ENCODE measurements at places on chromosomes 2 and 18.

DNA sequence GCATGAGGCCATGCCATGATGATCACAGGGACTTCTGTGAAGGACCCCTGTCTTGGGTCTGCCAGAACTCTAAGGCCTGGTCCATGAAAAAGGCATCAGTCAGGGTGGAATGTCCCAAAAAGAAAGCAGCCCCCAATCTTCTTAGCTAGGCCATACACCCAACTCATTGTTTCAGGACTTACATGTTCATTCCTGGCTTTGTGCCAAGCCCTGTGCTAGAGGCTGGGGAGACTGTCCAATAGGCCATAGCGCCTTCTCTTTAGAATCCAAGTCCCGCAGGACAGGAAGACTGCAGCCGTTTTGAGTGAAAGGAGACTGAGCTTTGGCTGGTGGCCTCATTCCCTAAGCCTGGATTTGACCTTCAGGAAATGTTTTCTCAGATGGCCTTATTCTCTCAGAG, 247.3 kb downstream of the PRKCE start:
- no peak for DNase-seq

- DNase-seq = no peak
Measured at GRCh38 chr2:162233197-162233596, 10.0 kb downstream of the FAP start.

DNA sequence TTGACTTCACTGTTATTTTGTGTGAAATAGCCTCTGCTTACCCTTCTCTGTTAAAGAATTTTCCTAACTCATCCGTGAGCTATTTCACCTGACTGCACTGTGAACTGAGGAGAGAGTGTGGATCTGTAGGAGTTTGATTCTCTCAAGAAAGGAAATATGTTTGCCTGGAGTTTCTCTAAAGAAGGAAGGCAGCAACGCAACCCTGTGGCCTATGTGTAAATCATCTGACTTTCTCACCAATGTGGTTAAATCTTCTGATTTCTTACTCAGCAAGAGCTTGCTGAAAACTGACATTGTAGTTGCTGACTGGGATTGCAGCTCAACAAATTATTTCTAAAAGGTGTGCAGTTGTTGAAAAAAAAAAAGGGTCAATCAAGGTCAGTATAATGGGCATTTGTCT, 153.9 kb upstream of the PELI1 start:
- no peak for DNase-seq

GRCh38 chr2:232506709-232507108, 13.5 kb upstream of the PRSS56 start:
- no peak for DNase-seq

DNA sequence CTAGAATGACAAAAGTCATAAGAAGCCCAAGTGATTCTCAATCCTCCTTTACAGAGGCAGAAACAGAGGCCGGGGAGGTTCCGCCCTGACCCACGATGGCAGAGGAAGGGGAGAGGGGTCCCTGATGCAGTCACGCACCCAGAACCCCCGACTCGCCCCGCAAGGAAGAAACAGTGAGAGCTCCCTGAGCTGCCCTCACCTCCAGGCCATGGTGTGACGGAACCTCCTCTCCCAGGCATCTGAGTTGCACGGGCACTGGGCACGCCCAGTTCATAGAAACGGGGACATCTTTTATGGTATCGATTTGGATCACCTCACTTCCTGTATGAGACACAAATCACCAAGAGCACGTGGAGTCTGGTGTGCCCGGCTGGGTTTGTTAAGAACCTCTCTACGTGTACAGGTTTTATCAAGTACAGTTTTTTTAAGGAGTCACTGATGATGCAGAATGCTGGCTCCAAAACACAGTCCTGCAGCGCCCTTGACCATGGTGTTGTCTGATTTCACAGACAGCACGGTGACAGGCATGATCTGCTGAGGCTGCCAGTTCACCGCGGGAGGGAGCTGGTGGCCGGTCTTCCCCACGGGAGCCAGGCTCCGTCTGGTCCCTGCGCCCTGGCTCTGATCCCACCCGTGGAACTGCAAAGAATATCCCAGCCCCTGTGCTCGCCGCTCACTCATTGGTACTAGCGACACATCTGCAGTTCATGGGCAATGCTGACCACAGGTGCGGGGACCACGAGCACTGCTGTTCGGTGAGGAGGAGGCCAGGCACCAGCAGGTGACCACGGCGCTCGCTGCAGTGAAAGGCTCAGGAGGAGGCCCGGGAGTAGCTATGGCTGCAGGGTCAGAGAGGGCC, 35.6 kb downstream of the PXDN start:
- no peak for DNase-seq

DNA sequence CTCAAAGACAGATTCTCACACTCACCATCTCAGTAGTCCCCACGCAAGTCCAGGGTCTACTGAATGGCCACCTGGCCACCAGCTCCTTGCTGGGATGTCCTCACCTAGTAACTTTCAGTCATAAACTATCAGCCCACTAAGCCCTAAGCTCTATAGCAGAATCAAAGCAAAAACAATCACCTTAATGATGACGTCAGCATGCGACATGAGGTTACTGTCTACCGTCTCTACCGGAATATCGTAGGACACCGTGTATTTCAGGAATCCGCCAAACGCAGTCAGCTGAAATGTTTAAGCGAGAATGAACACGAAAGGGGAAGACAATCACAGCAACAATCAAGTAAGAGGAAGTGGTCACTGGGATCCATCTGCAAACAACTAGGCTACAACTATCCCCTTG, 81.8 kb downstream of the LAMA1 start:
- no peak for DNase-seq

GRCh38 chr2:205850611-205851010, 168.3 kb downstream of the NRP2 start:
- DNase-seq = no peak

GRCh38 chr2:201532686-201533304, 81.3 kb downstream of the STRADB start:
- no peak for DNase-seq

DNA sequence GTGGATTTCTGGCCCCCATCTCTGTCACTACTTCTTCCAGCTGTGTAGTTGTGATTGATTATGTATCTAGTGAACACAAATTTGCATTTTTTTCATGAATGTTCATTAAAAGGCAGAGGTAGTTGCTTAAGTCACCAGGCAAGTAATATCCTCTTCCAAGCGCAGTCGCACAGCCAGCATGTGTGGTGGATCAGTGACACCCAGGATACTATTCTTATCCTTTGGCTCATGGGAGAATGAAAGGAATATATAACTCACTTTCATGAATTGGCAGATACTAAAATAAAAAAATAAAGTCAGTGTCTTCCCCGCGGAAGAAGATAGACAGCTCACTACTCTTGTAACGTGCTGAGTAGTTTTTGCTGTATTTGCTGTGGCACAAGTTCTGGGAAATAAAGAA, 387.8 kb downstream of the CDH7 start:
- DNase-seq = no peak

GRCh38 chr2:106995556-106995955, 109.6 kb upstream of the ST6GAL2 start:
- no peak for DNase-seq

DNA sequence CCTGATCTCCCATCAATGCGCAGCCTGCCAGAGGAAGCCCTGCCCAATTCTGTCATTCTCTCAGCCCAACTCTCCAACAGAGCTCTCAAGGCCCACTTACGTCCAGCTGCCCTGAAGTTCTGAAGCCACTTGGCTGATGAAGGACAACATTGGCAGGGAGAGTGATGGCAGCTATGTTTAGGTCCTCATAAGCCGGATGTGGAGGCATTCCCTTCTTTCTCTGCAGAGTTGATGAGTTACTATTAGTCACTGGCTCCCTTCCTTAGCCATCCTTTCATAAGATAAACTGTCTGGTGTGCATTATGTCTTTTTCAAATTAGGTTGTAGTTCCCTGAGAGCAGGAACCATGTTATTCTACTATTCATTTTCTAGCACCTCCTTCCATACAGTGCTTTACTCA, 22.5 kb upstream of the TACR1 start:
- no peak for DNase-seq

DNA sequence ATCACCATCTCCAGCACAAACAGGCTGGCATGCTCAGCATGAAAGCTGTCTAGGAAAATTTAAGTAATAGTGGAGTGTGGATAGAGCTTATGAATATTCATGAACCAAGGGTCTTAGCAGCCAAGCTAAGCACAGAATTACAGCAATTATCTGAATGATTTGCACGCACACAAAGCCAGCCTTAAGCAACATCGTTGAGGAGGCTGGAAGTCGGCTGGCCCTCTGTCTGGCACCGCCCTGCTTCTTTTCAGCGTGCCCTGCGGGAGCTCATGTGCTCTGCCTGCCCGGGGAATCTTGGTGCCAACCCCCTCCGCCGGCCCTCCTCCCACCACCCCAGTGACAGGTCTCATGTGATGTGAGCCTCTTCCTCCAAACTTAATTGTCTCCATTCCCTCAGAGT, 540.1 kb downstream of the CMPK2 start:
- no peak for DNase-seq
